ENCODE measurements at places on chromosomes 6 and 20.

DNA sequence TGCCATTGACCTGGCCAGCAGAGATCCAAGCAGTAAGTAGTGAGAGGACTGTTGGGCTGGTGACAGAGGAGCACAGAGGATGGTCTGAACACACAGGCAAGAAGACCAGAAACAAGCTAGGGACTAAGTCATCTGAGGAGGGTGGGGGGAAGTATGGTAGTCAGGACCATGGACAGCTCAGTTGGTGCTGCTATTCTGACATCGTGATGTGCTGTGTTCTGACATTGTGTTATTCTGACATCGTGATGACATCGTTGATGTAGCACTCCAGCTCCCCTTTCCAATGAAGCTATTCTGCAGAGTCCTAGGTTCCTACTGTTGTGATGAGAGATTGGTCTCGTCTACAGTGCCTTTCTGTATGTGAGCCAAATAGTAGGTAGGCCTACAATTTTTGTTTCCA, 28.7 kb downstream of the CFAP206 start:
- DNase-seq = peak; percentile 45

- no peak for DNase-seq
Observed at GRCh38 chr20:28562510-28562898, 2695.0 kb upstream of the DEFB115 start.

GRCh38 chr6:119830494-119831295, 481.1 kb upstream of the MAN1A1 start:
- DNase-seq = no peak

DNA sequence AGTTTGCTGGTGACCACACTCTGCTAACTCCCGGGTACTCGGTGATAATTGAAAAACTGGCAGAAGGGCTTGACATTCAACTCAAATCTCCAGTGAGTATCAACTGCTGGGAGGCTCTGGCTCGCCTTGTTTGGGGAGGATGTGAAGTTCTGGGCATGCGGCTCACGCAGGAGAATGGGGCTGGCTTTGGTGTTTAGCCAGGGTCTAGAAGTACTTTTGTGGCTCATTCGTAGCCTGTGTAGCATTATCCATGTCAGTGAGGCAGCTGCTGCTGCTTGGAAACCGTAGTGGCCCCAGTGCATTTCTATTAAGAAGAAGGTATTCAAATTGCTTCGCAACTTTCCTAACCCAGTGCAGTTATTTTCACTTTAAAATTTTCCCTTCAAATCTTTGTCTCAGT, 52.2 kb downstream of the KDM1B start:
- DNase-seq = no peak

DNA sequence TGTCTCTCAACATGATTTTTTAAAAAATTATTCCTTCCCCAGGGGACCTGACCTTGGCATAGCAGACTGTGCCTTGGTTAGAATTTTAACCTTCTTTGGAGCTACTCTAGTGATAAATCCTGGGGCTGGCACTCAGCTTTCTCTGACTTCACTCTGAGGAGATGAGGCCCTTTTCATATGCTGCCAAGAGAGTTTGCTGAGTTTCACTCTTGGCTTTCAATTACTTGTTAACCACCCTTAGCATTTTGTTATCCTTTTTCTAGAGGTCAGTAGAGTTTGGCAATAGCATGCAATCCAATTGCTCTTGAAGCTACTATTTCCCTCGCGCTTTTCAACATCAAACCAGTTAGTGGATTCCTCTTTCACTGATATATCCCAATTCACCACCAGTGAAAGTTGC, 920.3 kb downstream of the EYS start:
- no peak for DNase-seq

- DNase-seq = no peak
Observed at GRCh38 chr6:91633374-91634111, 1046.7 kb upstream of the MAP3K7 start.

- no peak for DNase-seq
Observed at GRCh38 chr6:150534553-150534952, 65.1 kb upstream of the PLEKHG1 start.

- no peak for DNase-seq
Observed at GRCh38 chr6:36187446-36187845, 9.1 kb upstream of the BRPF3 start.

DNA sequence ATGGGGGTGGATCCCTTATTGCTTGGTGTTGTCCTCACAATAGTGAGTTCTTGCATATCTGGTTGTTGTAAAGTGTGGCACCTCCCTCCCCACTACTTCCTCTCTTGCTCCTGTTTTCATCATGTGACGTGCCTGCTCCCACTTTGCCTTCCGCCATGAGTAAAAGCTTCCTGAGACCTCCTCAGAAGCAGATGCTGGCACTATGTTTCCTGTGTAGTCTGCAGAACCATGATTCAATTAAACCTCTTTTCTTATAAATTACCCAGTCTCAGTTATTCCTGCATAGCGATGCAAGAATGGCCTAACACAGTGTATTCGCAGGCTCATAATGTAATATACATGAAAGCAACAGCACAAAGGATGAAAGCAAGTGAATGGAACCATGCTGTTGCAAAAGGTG, 28.4 kb upstream of the ANKRD60 start:
- DNase-seq = no peak

DNA sequence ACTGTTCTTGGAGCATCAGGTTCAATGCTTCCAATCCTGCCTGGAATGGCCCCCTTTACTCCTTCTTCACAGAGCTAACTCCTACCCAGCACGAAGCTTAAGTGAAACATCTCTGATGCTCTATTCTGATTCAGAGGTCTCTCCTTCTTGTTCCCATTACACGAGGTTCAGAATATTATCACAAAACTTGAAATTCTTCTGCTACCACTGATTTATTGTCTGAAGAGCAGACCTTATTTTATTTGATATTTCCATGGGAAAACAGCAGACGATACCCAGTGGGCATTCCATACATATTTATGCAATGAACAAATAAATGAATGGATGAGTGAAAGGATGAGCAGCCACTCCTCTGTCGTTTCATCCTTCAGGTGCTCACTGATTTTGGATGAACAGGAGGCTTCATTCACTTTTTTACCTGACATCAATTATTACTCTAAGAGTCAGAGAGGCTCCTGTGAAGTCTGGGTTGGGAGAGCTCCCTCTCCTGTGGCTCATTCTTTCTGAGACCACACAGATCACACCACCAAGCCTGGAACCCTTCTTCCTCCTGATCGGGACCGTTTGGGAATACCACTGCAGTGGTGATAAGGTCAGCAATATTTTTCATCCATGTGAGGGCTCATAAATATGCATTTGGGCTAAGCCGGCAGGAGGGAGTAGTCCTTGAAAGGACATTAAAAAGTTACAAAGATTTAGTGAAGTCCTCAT, 25.8 kb downstream of the SMLR1 start:
- no peak for DNase-seq

DNA sequence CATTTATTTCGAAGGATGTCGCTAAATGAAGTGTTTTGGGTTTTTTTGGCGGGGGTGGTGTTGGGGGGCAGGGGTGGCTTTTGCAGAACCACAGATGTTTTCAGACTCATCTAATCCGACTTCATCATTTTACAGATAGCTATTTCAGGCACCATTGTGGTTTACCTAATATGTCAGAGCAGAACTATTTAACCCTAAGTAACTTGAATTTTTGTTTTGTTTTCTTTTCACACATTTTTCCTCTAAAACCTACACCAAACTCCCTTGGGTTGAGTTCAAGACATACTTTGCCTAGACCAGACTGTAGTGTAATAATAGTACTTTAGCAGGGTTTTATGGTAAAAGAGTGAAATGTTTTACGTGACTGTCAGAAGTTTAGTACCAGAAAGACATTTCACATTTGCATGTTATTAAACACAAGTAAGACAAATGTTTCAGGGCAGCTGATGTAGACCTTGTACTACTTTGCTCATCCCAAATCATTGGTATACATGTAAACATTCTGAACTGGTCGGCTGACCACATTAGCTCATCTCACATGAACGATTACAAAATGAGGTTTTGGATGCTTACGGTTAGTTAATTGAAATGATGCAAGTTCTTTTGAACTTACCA, 37.7 kb downstream of the MAP3K4 start:
- no peak for DNase-seq

GRCh38 chr6:112951829-112952228, 604.7 kb downstream of the RFPL4B start:
- no peak for DNase-seq

DNA sequence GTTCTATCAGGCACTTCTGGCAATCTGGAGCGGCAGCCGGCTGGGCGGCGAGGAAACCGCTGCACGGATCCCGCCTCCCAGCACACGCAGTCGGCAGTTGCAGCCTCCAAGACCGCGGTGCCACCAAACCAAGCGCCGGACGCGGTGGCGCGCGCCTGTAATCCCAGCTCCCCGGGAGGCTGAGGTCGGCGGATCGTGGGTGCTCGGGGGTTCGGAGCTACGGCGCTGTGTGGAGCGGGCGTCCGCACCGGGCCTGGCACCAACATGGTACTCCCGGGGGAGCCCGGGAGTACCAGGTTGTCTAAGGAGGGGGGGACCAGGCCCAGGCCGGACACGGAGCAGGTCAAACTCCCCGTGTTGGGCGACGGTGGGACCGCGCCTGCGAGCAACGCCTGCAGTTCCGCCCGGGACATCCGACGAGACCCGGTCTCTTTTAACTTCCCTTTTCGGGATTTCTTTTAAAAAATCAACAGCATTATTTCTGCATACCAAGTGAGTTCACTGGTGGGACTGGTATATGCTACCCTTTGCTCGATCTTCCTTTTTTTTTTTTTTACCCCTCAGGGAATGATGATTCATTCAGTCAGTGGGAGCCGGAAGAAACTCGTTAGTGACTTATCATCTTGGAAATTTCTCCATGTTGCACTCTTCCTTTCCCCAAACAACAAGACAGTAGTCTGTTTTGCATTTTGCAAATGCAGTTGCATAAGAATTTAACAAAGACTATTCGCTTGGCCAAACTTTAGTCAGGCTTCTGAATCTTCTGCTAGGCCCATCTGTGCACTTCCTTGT, 27.6 kb downstream of the ZNF311 start:
- DNase-seq = no peak

DNA sequence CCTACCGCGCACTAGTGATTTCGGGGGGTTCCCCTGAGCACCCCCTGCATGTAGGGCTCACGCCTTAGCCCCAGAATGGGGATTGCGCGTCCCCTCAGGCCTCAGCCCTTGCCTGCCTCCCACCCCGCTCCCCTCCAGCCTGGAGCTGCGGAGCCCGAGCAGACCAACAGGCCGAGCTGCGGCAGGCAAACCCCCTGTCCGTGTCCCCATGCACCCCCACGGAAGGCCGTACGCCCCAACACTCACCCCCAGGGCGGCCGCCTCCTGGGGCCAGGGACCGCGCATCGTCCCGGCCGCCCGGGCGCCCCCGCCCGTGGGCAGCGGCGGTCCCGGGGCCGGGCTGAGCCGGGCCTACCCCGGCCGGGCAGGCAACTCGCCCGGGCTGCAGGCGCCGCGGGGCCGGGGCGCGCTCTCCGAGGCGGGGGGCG, 1.2 kb upstream of the KCNB1 start:
- no peak for DNase-seq

- DNase-seq = peak; percentile 93
Observed at GRCh38 chr20:54067606-54068174, 2.7 kb downstream of the BCAS1 start.

DNA sequence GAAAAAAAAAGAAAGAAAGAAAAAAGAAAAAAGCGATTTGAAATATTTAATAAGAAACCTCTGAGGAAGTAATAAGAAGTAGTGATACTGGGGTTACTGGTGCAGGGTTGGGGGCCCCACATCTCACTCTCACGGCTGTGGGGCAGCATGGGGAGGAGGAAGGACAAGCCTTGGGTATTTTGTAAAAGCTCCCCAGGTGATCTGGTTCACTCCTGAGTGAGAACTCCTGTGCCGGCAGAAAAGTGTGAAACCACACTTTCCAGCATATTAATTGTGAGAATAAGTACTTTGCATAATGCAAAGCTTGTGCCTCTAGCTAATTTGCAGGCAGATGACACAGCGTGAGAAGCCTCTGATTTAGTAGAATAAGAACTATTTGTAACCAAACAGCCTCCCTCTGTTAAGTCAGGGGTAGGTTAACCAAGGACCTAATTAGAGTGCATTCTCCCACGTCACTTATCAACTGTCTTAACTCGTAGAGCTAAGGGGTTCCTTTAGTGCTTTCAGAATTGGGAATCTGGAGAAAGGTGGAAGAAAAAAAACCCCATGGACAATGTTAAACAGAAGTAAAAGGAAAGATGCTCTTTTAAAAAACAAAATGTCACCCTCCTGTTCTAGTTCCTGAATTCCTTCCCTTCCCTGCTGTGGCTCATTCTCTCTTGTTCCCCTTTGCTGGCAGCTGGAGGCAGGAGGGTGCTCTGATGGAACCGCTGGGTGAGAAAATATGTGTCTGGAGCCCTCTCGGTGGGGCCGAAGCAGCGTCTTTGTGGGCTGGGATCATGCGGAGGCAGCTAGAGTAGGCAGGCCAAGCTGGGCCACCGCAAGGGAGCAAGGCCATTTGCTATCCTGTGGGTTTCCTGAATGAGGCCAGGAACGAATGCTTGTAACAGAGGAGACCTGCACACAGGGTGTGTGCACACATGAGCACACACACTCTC, 108.7 kb downstream of the FYN start:
- no peak for DNase-seq

DNA sequence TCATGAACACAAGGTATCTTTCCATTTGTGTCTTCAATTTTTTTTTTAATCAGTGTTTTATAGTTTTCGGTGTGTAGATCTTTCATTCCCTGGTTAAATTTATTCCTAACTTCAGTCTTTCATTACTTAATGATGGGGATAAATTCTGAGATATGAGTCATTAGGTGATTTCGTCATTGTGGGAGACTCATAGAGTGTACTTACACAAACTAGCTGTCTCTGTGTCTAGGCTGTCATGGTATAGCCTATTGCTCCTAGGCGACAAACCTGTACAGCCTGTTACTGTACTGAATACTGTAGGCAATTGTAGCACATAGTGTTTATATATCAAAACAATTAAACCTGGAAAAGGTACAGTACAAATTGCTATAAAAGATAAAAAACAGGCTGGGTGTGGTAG, 42.1 kb downstream of the SMAP1 start:
- DNase-seq = no peak

DNA sequence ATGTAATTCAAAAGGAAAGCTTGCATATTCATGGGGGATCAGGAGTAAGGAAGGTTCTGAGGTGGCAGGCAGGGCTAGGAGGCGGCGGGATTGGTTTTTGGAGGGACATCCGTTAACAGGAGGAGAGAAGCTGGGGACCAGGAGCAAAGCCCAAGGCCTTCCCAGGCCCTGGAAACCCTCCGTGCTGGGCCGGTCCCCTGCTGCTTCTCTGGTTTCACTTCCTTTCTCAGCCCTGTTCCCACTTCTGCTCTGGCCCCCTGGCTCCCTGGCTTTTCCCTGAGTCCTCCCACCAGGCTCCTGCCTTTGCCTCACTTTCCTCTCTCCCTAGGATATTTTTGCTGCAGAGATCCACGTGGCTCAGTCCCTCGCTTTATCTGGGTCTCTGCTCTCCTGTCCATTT, 26.4 kb upstream of the SALL4 start:
- no peak for DNase-seq

GRCh38 chr6:136037876-136038460, 186.5 kb downstream of the PDE7B start:
- no peak for DNase-seq

- DNase-seq = no peak
Observed at GRCh38 chr20:63848003-63848911, 13.0 kb upstream of the ABHD16B start.

All from colonic mucosa (tissue), 4 donors.